ENCODE measurements at places on chromosomes 7 and 10. TPM values are rescaled to one million over a fixed set of nuclear protein-coding genes. Genes with fewer than 3 reads are reported as not detected.
A peak's percentile ranks its signal among the peaks of the same experiment; 100 is the strongest.

DNA sequence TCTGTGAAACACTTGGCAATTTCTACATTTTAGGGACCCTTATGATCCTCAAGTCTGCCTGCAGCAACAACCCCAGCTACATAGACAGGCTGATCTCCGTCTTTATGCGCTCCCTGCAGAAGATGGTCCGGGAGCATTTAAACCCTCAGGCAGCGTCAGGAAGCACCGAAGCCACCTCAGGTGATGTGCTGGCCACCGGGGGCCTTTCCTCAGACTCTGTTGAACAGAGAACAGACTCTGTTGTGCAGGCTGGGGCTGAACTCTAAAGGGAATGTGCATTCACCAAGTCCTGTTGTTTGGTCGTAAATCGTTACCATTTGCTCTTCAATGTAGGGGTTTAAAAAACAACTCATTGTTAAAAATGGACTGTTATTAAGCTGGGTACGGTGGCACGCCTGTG lies 86.3 kb downstream of the TRRAP start:
- DNase-seq, result no peak

Gene CABCOCO1
- total RNA-seq, result 3.5 TPM

DNA sequence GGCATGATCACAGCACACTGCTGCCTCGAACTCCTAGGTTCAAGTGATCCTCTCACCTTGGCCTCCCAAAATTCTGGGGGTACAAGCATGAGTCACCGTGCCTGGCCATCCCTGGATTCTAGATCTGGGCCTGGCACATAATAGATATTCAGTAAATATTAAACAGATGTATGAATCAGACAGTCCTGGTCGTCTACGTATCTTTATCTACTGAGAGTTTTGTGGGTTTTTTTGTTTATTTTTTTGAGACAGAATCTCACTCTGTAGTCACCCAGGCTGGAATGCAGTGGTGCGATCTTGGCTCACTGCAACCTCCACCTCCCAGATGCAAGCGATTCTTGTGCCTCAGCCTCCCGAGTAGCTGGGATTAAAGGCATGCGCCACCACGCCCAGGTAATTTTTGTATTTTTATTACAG lies 24.3 kb upstream of the ITGB1 start:
- DNase-seq, result no peak

GRCh38 chr10:60434418-60435046 lies 44.9 kb upstream of the ANK3 start:
- peak; percentile 82 for DNase-seq

Gene SLC16A12
- under 0.01 TPM for total RNA-seq

Gene OPN4
- total RNA-seq, result not detected

GRCh38 chr10:104339469-104340110 lies 1.3 kb upstream of the ITPRIP start:
- peak; percentile 87 for DNase-seq

Gene GPR15LG
- not detected for total RNA-seq

DNA sequence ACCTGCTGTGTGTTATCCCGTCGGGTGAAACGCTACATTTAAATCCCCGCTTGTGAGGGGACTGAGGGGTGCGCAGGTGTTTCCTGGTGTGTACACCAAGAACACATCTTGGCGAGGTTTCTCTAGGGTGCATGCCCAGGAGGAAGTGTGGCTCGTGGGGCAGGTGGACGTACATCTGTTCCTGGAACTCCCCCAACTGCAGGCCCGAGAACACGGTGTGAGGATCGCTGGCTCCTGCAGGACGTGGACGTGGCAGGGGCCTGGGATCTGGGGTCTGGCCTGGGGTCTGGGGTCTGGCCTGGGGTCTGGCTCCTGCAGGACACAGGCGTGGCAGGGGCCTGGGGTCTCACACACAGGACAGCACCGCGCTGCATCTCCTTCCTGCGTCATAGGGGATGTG lies 10.1 kb downstream of the KNDC1 start:
- DNase-seq, result no peak
